8988T (cell line): ENCODE measurements at places on chromosomes 12 and 14.

GRCh38 chr12:91400271-91400670, 217.7 kb upstream of the DCN start:
- no peak for DNase-seq

- no peak for DNase-seq
Measured at GRCh38 chr12:6273541-6274230, 36.8 kb upstream of the PLEKHG6 start.

GRCh38 chr12:120748242-120748641, 22.6 kb downstream of the ACADS start:
- no peak for DNase-seq

- no peak for DNase-seq
Measured at GRCh38 chr14:42736408-42736807, 1129.7 kb downstream of the LRFN5 start.

GRCh38 chr12:29149691-29150281, 708 bp downstream of the FAR2 start:
- no peak for DNase-seq

GRCh38 chr12:67155863-67156262, 113.3 kb upstream of the CAND1 start:
- DNase-seq, result no peak

GRCh38 chr12:116164250-116165035, 113.0 kb downstream of the MED13L start:
- no peak for DNase-seq
